Thoracic aorta (tissue), 2 donors: ENCODE measurements at places on chromosomes 4 and X.

DNA sequence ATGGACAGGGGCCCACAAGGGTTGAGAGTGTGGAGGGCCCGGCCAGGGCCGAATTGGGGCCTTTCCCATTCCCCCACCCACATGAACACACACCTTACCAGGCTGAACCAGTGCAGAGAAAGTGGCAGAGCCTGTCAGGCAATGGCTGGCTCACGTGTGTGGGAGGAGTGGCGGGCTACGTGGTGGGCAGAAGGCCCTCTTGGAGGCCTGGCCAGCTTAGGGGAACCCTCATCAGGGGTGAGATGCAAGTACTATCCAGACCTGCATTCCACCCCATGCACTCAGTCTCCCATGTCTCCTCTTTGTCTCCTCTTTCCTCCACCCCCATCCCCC is 965 bp downstream of the TCEAL4 start:
- no peak for DNase-seq

GRCh38 chr4:98939892-98940298 is 11.0 kb upstream of the EIF4E start:
- DNase-seq: no peak

DNA sequence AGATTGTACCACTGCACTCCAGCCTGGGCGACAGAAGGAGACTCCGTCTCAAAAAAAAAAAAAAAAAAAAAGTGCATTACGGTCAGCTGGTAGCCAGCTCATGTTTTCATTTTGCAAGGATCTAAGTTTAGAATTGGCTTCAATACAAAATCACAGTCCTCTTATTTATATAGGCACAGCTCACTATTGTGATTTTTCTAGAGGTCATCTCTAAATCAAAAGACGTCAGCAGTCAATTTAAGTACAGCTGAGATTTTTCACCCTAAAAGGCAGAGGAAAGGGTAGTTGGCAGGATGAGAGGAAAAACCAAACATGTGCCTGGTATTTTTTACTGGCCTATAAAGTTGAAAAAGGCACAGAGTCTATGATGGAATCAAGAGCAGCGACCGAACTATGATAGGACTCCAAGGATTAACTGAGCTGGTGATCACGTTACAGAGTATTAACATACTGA is 30.8 kb downstream of the ASB5 start:
- no peak for DNase-seq

- no peak for DNase-seq
Observed at GRCh38 chrX:23756165-23756564, 13.1 kb upstream of the ACOT9 start.

DNA sequence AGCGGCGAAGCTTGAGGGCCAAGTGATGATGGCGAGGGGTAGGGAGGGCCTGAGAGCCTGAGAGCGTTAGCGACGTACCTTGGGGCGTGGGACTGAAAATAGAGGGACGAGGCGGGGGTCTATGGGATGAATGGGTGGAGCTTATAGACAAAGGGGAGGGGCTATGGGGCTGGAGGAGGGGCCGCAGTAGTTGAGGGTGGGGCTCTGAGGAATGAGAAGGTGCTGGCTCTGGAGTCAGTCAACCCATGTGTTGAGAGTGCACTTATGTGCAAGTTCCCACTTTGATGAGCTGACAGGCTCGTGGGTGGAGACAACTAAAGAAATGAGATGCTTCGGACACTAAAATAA is 488 bp downstream of the TBC1D25 start:
- no peak for DNase-seq

DNA sequence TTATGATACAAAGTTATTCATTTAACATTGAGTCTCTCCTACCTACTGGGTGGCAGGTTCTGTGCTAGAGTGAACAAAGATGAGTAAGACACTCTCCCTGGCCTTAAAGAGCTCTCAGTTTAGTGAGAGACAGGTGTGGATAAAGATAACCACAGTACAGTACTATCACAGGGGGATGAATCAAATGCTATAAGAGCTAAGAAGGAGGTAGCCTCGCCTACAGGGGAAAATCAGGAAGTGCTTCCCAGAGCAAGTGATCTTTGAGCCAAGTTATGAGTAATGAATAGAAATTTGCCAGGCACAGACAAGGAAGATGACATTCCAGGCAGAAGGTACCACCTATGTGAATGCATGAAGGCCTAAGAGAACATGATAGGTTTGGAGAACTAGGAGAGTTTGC is 3.4 kb upstream of the IGBP1 start:
- no peak for DNase-seq

- no peak for DNase-seq
Observed at GRCh38 chrX:106894978-106895452, 8.1 kb downstream of the RIPPLY1 start.

- DNase-seq: no peak
Observed at GRCh38 chr4:30792601-30793000, 72.4 kb downstream of the PCDH7 start.

GRCh38 chr4:66681962-66682361 is 863.3 kb downstream of the CENPC start:
- DNase-seq: no peak

GRCh38 chr4:38347251-38347650 is 316.7 kb upstream of the KLF3 start:
- no peak for DNase-seq

- no peak for DNase-seq
Observed at GRCh38 chr4:12852338-12853307, 631.5 kb downstream of the RAB28 start.
